Astrocyte of the spinal cord (primary cell): ENCODE measurements at places on chromosomes 5 and 9.

GRCh38 chr5:24735284-24735683 lies 90.5 kb upstream of the CDH10 start:
- DNase-seq: no peak

- DNase-seq: peak; percentile 8
Measured at GRCh38 chr9:97880336-97880735, 27.3 kb downstream of the FOXE1 start.

DNA sequence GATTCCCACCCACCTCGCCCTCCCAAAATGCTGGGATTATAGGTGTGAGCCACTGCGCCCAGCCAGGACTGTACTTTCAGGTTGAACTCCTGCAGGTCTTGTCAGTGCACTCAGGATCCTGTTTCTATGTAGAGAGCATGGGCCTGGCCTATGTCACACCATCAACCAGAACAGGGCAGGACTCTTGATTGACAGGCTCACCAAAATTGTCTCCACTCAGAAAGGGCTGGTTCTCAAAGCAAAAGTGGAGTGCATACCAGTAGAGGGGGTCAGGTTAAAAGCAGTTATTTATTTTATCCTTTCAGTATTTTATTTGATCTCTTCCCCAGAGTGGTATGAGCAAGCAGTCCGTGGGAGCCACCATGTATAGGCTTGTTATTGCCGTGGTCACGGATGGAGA lies 27.4 kb upstream of the POU4F3 start:
- DNase-seq: no peak

- DNase-seq: no peak
Measured at GRCh38 chr5:54081415-54081814, 229.0 kb downstream of the ARL15 start.

DNA sequence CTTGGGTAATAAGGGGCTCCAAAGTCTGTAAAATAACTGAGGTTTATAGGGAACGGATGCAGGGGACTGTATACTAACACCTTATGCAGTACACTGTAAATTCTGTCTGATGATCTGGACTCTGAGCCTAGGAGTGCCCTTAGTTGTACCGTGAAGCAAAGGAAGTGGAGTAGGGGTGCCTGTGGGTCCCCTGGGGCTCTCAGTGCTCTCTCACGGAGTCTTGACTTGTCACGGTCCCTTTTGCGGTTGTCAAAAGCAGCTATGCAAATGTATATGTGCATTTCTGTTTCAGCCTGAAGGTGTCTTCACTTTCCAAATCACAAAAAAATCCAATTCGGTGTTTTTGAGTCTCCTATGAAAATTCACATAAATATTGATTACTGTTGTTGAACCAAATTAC lies 17.8 kb downstream of the DMRT1 start:
- DNase-seq: no peak

DNA sequence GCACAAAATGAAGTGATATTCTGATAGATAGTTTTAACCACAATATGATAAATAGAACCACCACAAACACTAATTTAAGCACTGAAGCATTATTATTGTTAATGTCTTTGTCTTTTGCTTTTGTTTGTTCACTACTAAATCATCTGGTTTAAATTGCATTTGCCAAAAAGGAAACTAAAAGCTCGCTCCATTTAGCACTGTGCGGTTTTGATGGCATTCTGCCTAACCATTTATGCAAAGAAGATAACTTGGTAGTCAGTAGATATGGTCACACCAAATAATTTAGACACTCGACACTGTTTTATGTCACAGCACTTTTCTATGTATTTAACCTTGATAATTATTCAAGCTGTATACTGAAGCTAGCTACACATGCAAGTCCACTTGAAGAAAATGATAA lies 849.8 kb upstream of the CDH6 start:
- peak; percentile 31 for DNase-seq

- no peak for DNase-seq
Measured at GRCh38 chr5:110002652-110003051, 312.9 kb downstream of the MAN2A1 start.

- DNase-seq: peak; percentile 17
Measured at GRCh38 chr9:82535432-82535998, 527.4 kb downstream of the RASEF start.

GRCh38 chr9:96476591-96476990 lies 26.6 kb downstream of the HABP4 start:
- peak; percentile 42 for DNase-seq

DNA sequence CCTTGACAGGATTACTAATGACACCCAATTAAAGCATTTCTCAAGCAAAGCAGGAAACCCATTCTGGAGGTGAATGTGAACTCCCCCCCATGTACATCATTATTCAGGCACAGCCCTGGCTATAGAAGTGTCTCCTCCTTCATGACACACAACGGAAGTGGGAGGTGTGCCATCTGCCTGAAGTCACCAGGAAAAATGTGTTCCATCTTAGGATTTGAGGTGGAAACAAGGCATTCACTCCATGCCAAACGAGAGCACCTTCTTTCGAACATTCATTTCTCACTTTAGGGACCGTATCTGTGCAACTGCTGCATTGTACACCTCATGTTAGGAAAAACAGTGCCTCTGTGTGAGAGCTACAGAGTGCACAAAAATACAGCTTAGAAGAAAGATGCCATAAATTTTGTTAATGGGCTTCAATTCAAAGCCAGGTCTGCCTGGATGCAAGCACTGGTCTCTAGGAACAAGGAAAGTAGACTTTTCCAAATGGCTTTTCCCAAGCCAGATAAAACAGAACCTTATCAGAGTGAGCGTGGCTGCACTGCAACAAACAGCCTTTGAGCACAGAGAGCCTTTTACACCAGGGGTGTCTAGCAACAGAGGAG lies 19.4 kb downstream of the GOLM1 start:
- DNase-seq: peak; percentile 39

DNA sequence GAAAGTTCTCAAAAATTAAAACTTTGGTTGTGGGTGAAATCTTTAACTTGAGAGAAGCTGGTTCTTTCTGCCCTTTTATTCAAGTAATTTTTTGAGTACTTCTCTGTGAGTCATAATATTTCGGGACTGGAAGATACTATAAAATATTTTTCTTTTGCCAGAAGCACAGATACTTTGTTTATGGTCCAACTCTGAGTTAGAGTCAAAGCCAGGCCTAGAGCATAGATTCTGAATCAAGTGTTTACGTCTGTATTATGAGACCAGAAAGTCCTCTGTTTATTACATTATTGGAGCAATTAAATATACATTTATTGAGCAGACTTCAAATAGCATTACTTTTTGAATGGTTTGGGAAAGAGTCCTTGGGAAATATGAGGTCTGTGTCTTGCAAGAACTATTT lies 187.9 kb downstream of the FER start:
- DNase-seq: no peak

DNA sequence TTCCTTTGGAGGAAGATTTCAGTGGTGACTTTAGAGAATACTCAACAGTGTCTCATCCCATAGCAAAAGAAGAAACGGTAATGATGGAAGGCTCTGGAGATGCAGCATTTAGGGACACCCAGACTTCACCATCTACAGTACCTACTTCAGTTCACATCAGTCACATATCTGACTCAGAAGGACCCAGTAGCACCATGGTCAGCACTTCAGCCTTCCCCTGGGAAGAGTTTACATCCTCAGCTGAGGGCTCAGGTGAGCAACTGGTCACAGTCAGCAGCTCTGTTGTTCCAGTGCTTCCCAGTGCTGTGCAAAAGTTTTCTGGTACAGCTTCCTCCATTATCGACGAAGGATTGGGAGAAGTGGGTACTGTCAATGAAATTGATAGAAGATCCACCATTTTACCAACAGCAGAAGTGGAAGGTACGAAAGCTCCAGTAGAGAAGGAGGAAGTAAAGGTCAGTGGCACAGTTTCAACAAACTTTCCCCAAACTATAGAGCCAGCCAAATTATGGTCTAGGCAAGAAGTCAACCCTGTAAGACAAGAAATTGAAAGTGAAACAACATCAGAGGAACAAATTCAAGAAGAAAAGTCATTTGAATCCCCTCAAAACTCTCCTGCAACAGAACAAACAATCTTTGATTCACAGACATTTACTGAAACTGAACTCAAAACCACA lies 67.4 kb downstream of the VCAN start:
- no peak for DNase-seq

GRCh38 chr5:38576442-38576841 lies 20.0 kb upstream of the LIFR start:
- no peak for DNase-seq

- peak; percentile 55 for DNase-seq
Measured at GRCh38 chr9:69379270-69379982, 54.4 kb downstream of the ENTREP1 start.
